ENCODE measurements at places on chromosomes 3 and 15.
A peak's percentile ranks its signal among the peaks of the same experiment; 100 is the strongest.

GRCh38 chr3:33980252-33980651 is 181.8 kb downstream of the PDCD6IP start:
- DNase-seq: no peak

DNA sequence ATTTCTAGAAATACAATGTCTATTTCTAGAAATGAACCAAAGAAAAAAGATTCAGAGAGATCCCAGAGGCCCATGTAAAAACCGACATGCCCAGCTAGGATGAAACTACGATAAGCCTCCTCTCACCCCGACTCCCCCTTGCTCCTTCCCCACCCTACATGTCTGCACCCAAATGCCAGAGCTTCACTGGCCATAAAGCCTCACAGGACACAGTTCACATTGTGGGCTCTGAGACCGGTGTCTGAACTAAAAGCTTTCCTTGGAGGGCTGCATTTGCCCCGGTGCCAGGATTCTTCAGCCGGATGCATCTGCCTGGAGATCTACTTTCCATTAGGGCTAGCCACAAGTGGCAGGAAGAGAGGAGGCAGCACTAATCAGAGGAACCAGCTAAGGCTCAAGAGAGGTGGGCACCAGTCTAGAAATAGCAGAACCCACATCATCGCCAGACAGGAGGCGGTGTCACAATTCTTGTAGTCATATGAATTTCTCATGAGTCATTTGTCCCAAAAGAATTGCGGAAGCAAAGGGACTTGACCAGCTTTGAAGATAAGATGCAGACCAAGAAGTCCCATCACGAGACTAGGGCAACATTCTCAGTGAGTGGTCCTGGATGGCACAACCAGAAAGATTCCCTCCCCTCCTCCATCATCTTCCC is 353.6 kb downstream of the NTRK3 start:
- no peak for DNase-seq

DNA sequence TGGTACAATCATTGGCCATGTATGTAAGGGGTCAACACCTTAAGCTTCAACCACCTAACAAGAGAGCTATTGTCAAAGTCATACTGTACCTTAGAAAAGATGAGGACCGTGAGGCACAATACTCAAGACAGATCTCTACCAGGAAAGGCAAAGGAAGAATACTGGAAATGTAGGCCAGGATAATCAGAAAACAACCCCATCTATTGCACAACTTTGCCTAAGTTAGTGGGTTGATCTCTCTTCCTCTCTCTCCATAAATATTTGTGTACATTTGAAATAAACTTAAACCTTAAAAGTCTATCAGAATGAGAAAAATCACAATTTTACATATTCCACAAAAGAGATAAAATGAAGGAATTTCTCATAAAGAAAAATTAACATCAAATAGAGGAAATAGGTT is 556.9 kb downstream of the MECOM start:
- no peak for DNase-seq

DNA sequence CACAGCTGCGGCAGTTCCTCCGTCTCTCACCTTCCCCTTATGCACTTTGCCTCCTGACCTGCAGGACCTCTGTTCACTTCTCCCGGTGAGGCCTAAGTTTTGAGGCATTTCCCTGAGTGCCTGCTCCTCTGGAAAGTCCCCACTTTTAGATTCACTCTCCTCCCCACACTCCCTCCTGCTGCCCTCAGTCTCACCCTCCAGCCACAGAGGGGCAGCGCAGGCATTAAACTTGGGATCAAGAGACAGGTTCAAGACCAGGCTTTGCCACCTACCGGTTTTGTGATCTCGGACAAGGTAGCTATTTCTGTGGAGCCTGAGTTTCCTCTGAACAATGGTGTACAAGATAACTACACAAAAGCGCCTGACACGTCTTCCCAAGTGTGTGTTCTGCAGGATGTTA is 19.4 kb downstream of the SLC6A11 start:
- DNase-seq: no peak

- no peak for DNase-seq
These were observed 35.7 kb downstream of the SSUH2 start for GRCh38 chr3:8608791-8609467.

GRCh38 chr3:192916371-192917027 is 1.2 kb downstream of the MB21D2 start:
- no peak for DNase-seq

- no peak for DNase-seq
These were observed 5.6 kb downstream of the RPP25 start for GRCh38 chr15:74951006-74951405.

GRCh38 chr3:11236588-11237461 is 35.4 kb upstream of the ATG7 start:
- DNase-seq: peak; percentile 49

DNA sequence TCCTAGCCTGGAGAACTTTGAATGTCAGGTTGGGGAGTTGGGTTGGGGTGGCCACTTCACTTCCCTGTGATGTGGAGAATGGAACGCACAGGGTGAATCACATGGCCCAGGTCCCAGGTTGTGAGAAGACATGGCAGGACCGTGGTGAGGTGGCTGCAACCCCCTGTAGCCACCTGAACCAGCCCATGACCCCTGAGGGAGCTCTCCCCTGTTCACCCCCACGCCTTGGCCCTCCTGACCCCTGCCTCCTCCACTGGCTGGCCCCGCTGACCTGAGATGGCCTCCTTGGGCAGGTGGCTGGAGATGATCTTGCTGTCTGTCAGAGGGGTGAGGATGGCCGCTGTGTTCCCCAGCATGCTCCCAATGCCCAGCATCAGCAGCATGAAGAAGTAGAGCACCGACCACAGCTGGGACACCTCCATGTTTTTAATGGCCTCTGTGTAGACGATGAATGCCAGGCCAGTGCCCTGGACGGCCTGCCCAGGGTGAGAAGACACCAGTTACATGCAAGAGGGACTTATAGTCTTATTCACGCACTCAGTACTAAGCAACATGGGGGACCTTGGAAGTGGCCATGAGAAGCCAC is 31.0 kb downstream of the SLC6A20 start:
- DNase-seq: no peak
